ENCODE measurements at places on chromosomes 3 and 15. TPM values are rescaled to one million over a fixed set of nuclear protein-coding genes. Genes with fewer than 3 reads are reported as not detected.

Gene SENP2
- 26.2 TPM for total RNA-seq

Gene MUC20
- total RNA-seq: 1.2 TPM

Gene POLQ
- 4.9 TPM for total RNA-seq

Gene SMAD6
- 0.93 TPM for total RNA-seq

Gene EPHA3
- total RNA-seq: not detected

Gene SIDT1
- 1.4 TPM for total RNA-seq

Gene A4GNT
- not detected for total RNA-seq

Gene SATB1
- 2.1 TPM for total RNA-seq

Gene TPRG1
- total RNA-seq: 2.8 TPM

Gene COL6A5
- total RNA-seq: not detected

Gene GOLGA8J
- total RNA-seq: not detected

Gene GABRR3
- total RNA-seq: not detected

Gene SLCO2A1
- total RNA-seq: 0.05 TPM

Gene SERPINI2
- total RNA-seq: not detected

Gene GOLGA8M
- total RNA-seq: not detected

Gene FEZF2
- not detected for total RNA-seq

Gene C3orf52
- 8.8 TPM for total RNA-seq

Gene SPINK8
- total RNA-seq: not detected

Gene ALDH1A2
- not detected for total RNA-seq

Gene TMC3
- total RNA-seq: not detected

Gene PLA1A
- total RNA-seq: not detected

Gene VILL
- 41.4 TPM for total RNA-seq

Gene PLCL2
- 0.85 TPM for total RNA-seq

Gene PLCH1
- 0.49 TPM for total RNA-seq

Gene SLC28A1
- total RNA-seq: not detected

Gene ZNF774
- 1.5 TPM for total RNA-seq

Gene CHST13
- not detected for total RNA-seq

Gene GCNT3
- total RNA-seq: 4.2 TPM

Gene FRMD5
- total RNA-seq: 2.9 TPM

Gene KNG1
- total RNA-seq: not detected

Gene MRPL47
- total RNA-seq: 39.6 TPM

Gene NUSAP1
- total RNA-seq: 56.6 TPM

Gene IL5RA
- not detected for total RNA-seq

Gene TEX55
- total RNA-seq: not detected

Gene MME
- total RNA-seq: 12.8 TPM

Gene NECTIN3
- 5.0 TPM for total RNA-seq

Gene CLDN11
- total RNA-seq: 3.0 TPM

Gene CNOT10
- 34.6 TPM for total RNA-seq

Gene TMEM266
- 0.07 TPM for total RNA-seq

Gene RBP2
- total RNA-seq: not detected

Gene NAA80
- total RNA-seq: 38.5 TPM

Gene NEO1
- 5.7 TPM for total RNA-seq

Gene ARRDC4
- 47.1 TPM for total RNA-seq

Measured in airway epithelial cell (primary cell).